ENCODE measurements at places on chromosomes 4 and X.

GRCh38 chrX:10566716-10567097 is 53.7 kb downstream of the MID1 start:
- DNase-seq, result no peak

DNA sequence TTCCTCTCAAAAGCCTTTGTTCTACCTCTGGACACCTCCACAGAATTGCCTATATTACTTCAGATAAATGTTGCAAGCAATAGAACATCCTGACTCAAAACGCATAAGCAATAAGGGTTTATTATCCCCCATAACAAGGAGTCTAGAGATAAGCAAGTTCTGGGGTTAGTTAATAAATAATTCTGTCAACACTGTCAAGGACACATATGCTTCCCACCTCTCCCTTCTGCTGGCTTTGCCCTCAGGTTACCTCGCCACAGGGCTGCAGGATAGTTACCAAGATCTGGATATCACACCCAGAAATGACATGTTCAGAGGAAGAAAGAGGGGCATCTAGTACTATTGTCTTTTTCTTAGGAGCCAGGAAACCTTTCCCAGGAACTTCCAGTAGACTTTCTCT is 14.0 kb upstream of the DUSP21 start:
- DNase-seq, result no peak

DNA sequence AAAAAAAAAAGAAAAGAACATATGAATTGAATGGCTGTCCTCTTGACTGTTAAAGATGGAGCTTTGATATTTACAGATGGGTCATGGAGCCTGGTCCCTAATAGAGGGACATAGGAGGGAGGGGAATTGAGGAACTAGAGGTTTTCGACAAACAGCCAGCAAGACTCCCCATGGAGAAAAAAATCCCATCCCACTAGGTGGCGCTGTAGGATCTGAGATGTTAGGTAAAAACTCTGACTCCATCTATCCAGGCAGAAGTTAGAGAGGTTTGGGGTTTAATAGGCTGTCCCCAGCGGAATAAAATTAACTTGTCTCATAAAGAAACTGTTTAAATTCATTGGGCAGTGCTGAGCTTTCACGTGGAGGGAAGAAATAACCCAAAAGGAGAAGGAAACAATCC is 45.9 kb downstream of the HMGB2 start:
- DNase-seq, result peak; percentile 6

GRCh38 chr4:180060159-180060889 is 2182.9 kb upstream of the TENM3 start:
- DNase-seq, result no peak

- DNase-seq, result no peak
Observed at GRCh38 chr4:147801820-147802219, 69.9 kb downstream of the ARHGAP10 start.
